ENCODE measurements at places on chromosomes 6 and 20.
A peak's percentile ranks its signal among the peaks of the same experiment; 100 is the strongest.

- DNase-seq: no peak
Observed at GRCh38 chr20:31890646-31891045, 20.2 kb downstream of the TTLL9 start.

GRCh38 chr20:8265588-8265987 is 133.5 kb downstream of the PLCB1 start:
- DNase-seq: no peak

- no peak for DNase-seq
Observed at GRCh38 chr6:82074556-82074955, 173.0 kb downstream of the IBTK start.

DNA sequence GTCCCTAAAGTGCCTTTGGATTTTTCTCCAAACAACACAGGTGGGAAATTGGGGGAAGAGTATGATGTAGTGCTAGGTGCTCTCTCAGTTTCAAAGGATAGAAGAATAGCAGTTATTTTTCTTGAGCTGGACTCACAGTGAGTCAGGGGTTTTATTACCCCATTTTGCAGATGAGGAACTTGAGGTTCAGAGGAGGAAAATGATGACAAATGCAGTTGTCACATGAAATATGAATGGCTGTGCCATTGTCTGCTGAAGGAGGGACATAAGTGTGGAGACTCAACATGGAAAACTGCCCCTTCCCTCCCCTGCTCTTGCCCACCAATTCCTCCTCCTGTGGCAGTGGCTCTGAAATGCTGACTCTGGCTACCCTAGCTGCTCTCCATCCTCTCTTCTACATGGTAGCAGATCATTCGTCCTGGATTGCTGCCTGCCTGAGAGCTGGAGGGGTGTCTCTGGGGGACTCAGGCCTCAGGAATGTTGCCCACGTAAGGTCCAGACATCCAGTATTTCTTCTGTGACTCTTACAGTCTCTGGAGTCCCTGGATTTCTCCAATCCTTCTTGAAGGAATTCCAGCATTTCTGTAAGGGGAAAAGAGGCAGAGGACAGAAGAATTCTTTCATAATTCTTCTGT is 37.6 kb upstream of the EPB41L1 start:
- DNase-seq: peak; percentile 54

Measured in iris pigment epithelial cell (primary cell).